ENCODE measurements at places on chromosomes 12 and 14.

DNA sequence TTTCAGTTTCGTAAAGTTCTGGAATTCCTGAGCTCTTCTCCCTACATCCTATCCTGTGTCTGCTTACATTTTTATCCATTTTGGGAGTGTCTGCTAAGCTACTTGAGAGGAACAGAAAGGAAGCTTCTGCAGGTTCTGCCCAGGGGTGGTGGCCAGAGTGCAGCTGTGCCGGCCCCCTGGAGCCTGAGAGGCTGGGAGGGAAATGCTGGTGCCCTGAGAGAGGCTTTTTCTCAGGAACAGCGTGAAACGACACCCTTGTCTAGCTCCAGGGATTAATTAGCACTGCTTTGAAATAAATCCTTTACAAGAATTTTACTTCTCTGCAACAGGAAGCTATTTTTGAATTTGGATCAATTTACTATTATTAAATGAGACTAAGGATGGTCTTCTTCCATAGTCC is 165.4 kb downstream of the SLC15A5 start:
- DNase-seq: no peak

- peak; percentile 92 for DNase-seq
Observed at GRCh38 chr14:61537563-61538463, 157.5 kb upstream of the HIF1A start.

DNA sequence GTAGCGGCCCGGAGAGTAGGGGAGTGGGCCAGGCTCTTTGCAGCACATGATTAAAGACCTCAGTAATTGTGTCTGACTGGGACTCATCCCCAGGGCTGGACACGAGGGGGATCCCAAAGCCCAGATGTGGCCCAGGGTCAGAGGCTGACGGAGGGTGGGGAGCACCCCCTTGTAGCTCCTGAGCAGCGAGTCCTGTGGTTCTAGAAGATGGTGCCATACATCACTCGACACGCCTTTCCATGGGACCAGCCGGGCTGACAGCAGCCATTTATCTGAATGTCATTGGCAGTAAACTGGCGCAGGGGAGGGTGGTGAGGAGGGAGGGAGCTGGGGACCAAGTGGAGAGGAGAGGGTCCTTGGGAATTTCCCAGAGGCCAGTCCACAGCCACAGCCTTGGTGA is 65.1 kb upstream of the FAM222A start:
- no peak for DNase-seq

DNA sequence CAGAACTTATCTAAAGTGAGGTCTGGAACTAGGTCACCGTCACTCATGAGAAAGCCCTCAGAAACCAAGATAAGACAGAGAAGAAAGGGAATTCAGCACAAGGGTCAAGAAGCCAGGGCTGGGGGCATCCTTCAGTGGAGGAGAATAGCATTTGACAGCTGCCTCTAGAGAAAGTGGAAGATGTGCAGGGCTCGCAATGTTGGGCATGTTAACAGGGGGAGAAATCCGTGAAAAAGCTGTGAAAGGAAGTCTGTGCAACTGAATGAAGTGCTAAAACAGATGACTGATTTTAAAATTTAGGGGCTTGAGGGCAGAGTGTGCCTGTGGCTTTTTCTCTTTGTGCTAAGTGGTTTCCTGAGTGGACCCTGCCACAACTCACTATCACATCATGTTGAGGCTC is 97.7 kb upstream of the IFNG-AS1 start:
- no peak for DNase-seq

GRCh38 chr14:103317976-103318580 is 16.0 kb upstream of the EIF5 start:
- no peak for DNase-seq

DNA sequence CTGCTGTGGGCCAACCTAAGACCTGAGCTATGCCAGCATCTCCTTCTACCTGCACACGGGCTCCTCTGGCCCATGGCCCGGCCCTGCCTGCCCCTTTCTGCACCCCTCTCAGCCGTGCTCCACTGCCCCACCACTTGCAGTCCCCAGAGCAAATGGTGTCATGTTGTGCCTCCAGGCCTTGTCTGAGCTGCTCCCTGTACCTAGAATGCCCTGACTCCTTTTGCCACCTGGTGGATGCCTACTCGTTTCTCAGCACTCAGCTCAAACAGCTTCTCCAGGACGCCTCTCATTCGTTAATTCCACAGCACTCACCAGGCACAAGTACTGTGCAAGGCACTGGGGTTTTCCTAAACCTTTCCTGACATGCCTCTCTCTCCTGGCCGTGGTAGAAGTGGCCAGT is 63.2 kb upstream of the PNMA1 start:
- DNase-seq: no peak

DNA sequence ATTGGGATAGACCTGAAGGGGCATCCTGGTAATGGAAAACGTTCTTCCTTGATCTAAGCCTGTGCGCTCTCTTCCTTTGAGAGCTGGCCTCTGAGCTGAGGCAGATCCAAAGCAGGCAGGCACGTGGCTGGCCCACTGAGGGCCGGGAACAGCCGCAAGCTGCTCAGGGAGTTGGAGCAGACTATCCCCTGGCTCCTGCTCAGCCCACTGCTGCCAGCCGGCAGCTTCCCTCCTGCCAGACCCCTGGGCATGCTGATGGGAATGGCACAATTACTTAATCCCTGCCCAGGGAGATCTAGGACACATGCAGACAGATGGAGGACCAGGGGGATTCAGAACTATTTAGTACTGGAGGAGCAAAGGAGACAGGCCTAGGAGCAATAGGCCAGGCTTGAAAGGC is 14.4 kb downstream of the NEUROD4 start:
- no peak for DNase-seq

- no peak for DNase-seq
Observed at GRCh38 chr14:56805201-56805991, 4.9 kb downstream of the OTX2 start.

GRCh38 chr12:2834581-2835491 is at the start of gene NRIP2:
NRIP2 (minus strand) TSS chr12:2835035; CDS start chr12:2834983, 52 bp downstream.
- peak; percentile 48 for DNase-seq

DNA sequence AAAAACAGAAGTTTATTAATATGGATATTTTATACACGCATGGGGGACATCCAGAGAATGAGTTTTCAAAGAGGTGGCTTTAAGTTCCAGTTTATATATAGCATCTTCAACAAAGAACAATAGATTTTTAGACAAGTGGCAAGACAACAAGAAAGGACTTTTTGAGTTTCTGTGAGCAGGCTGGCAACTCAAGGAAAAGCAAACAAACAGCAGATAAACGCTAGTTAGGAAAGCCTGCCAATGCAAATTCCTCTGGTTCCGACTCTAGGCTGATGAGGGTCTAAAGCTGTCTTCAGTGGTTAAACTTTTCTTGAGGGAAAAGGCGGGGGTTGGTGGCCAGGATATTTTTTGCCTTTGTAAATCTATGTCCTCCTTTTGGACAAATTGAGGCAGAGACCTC is 78.4 kb upstream of the EEA1 start:
- no peak for DNase-seq

DNA sequence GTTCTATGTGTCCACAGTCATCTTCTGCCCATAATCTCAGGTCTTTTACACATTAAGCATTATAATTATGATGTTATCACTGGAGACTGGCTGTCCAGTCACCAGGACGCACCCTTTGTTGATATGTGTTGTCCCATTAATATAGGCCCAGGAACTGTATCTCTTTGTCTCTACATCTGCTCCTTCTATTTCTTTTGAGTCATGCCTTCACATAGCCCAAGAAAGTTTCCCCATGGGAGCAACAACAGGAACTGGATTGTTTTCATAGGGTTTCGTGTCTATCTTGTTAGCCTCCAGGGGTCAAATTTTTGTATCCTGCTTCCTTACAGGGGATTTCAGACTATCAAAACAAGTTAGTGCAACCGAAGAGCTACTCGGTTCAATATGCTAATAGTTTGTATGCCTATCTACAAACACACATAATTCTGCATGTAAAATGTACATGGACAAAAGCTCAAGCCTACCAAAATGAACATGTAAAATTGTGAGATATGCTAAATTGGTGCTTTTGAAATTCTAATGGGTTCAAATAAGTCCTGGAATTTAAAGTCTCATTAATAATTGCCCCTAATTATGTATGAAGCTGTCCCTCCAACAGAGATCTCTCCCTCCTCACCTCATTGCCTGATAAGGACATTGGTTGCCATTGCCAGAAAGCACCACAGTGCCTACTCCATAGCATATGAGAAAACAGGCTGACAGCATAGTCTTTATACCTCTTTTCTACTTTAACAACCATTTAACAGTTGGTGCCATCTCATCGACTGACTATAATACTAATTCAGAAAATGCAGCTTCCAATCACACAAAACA is 99.8 kb upstream of the DIO2 start:
- DNase-seq: peak; percentile 8

DNA sequence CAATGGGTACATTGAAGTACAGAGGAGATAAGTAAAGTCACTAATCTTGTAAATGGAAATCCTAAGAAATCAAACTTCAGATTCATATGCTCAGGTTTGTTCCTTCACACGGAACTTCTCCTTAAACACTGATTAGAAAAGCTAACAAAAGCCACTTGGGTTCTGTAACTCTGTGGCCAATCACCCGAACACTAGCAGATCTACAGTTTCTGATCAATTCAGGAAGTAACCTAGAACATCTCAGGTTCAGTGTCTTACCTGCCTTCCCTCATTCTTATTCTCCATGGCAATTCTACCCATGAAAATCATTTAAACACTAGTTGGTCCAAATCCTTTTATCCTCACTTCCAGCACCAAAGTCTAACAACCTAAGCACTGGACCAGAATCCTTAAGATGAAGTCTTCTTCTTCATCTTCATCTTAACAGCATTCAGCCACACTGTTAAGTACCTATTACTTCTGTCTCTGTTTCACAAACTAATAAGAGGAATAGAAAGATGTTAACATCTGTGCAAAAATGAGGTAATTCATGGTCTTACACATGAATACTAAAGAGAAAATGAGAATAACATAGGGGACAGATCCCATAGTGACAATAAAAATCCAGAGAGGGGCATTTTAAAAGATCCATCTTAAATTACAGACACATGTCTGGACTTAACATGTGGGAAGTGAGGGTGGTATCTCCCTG is 184.5 kb downstream of the SSPN start:
- no peak for DNase-seq

DNA sequence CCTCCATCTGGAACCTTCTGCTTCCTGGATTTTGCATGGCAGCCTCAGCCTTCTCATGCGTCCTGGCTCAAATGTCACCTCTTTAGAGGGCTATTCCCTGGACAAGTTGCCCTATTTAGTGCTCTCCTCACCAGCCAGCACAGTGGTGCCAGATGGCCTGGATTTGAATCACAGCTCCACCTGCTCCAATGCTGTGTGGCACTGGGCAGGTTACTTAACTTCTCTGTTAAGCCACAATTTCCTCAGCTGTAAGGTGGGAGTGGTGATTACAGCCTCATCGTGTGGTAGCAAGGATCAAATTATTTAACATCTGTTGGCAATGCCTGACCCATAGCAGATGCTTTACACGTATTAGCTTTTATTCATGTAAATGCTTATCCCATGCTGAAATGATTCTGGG is 16.7 kb upstream of the POP5 start:
- DNase-seq: no peak

DNA sequence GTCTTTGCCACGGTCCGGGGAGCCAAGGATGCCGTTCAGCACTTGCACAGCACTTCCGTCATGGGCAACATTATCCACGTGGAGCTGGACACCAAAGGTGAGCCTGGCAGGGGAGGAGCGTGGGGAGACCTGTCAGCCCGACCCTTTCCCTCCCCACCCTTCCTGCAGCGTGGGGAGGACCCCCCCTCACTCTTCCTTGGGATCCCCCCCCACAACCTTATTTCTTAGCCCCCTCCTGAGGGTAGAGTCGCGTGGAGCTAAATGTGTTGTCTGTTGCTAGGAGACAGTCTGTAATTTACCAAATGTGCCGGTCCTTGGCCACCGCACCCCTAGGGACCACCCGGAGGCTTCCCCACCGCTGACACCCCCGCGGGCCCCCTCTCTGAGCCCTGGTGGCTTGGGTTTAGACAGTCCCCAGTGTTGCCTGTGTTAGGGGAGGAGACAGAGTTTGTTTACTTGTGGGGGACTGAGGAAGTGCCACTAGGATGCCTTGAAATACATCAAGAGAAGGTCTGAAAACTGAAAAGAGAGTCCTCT is 2.3 kb downstream of the SETD1B start:
- no peak for DNase-seq

DNA sequence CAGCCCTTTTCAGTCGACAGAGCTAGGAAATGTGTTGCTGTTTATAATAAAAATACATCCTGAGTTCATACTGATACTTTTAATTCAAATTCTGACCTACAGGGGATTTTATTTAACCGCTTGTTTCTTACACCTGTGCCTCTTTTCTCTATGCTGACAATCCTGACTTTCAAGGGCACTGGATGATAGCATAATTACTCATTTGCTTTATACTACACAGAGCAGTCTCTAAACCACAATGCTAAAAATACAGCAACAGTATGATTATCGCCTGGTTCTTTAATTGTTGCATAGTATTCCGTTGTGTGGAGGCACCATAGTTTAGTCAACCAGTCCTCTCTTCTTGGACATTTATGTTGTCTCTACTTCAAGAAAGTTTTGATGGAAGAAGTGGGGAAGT is 372.9 kb downstream of the DPF3 start:
- DNase-seq: no peak

DNA sequence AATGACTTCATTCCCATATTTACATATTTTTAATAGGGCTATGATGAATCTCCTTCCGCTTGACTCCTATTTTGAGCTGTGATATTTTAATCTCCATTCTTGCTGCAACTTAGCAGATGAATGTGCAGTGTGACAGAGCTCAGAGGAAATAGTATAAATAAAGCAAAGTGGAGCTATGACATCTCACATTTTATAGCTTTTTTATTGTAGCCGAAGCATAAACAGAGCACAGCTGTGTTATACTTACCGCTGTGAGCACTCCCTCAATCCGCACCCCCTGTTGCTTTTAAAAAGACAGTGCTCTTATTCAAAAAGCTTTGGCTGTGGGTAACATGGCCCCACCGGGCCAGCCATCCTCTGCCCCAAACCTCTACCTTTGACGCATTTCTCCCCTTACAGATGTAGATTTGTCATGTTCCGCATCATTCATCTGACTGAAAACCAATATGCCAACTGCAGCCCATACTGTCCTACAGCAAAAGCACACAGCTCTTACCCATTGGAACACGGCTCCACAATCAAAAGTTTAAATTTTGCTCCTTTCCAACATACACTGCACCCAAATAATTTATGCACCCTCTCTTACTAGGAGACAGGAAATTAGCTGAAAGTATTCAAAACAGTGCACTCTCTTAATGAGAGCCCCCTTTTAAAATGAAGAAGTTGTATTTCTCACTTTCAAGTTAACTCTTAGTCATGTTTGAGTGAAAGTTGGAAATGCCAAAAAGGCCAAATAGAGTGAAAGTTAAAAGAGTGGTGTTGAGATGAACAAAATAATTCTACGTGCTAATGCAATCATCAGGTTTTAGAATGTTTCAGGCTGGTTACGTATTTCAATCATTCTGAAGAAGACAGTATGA is 429.3 kb upstream of the SOX5 start:
- peak; percentile 65 for DNase-seq

GRCh38 chr14:61234215-61234916 is 46.8 kb downstream of the TMEM30B start:
- DNase-seq: no peak

- DNase-seq: no peak
Observed at GRCh38 chr14:71665781-71666180, 266.4 kb upstream of the RGS6 start.

GRCh38 chr14:96064866-96065265 is 25.7 kb downstream of the C14orf132 start:
- no peak for DNase-seq

GRCh38 chr12:53696285-53696654 is 20.4 kb upstream of the ATP5MC2 start:
- peak; percentile 70 for DNase-seq

Measured in fibroblast of skin of right quadriceps (primary cell).